AML-193 (cell line): ENCODE measurements at places on chromosomes 2 and 18.

- peak; percentile 81 for DNase-seq
Measured at GRCh38 chr18:46070815-46071652, 1.0 kb downstream of the PSTPIP2 start.

DNA sequence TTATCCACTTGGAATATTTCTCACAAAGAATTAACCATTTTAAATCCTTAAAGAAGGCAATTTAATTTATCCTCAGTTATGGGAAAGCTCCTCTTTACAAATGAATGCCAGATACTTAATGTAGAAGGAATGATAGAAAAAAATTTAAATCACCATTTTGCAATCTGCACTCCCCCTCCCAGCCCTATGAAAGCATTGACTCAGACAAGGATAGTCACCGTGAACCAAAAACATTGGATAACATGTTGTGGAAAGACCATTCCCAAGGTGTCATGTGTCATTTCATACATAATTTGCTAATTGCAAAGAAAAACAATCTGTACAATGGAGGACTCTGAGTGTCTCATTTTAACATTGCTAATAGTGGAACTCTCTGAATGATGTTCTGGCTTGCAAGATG lies 421.0 kb downstream of the TXNL1 start:
- no peak for DNase-seq

DNA sequence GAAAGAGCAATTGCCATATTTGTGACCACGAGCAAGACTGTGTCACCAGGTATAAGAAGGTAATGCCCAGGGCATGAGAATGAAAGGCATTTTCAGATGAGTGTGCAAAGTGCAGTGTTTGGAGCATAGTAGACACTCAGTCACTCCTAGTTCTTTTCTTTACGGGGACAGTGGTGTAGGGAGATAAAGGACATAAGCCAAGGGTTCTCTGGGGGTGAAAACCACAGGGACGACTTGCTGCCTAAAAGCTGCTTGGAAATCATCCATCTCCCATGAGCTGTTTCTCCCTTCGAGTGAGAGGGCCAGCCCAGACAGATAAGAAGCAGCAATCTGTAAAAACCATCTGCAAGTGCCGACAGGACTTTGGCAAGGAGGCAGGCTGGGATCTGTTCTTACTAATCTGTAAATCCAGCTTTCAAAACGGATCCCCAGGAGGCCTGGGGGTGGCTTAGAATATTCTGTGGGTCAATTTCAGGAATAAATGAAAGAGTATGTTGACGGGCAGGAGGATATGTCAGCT lies 221.6 kb downstream of the LPIN1 start:
- DNase-seq: no peak

DNA sequence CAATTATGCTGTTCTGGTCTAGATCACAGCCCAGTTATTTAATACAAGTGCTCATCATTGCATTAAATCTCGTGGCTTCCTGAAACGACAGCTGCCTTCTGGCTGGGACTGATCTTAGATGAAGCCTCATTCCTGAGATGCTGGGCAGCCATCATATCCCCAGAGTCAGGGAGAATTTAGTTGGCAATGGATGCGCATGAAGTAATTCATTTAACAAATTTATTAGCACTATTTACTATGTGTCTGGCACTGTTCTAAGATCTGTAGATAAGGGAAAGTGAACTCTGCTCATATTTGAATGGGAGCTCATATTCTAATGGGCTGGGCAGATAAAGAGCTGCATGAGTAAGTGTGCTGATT lies 244.7 kb downstream of the KCNS3 start:
- no peak for DNase-seq

- peak; percentile 57 for DNase-seq
Measured at GRCh38 chr2:109164739-109165221, 35.8 kb downstream of the SH3RF3 start.

- DNase-seq: no peak
Measured at GRCh38 chr2:61910603-61911002, 5.1 kb downstream of the COMMD1 start.

DNA sequence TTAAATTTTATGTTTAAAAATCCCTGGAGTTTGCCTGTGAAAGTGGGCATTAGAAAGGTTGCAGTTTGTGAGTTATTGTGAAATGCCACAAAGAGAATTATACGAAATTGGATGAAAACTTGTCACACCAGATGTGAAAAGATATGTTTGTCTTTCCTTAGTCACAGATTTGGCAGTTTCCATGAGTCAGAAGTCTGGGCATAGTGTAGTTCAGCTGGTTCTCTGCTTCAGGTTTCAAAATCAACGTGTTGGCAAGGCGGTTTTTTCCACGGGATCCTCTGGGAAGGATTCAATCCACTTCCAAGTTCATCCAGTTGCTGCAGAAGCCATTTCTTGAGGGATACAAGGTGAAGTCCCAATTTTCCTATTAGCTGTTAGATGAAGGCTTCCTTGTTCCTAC lies 658.0 kb upstream of the CDH2 start:
- no peak for DNase-seq

DNA sequence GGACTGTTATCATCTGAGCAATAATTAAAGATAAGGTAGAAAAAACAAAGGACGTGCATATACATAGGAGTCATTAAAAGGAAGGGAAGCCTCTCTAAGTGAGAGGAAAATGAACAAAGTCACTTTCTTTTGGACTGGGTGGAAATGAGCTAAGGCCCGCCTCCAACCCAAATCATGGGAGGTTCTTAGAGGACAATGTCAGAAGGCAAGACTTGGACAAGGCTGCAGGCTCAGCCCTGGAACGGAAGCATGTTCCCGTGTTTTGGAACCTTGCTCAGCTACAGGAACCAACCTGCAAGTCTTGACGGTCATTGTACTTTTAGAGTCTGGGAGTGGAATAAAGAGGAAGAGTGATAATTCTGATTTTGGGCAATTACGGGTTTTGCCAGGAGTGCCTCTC lies 59.4 kb upstream of the EPB41L3 start:
- no peak for DNase-seq

DNA sequence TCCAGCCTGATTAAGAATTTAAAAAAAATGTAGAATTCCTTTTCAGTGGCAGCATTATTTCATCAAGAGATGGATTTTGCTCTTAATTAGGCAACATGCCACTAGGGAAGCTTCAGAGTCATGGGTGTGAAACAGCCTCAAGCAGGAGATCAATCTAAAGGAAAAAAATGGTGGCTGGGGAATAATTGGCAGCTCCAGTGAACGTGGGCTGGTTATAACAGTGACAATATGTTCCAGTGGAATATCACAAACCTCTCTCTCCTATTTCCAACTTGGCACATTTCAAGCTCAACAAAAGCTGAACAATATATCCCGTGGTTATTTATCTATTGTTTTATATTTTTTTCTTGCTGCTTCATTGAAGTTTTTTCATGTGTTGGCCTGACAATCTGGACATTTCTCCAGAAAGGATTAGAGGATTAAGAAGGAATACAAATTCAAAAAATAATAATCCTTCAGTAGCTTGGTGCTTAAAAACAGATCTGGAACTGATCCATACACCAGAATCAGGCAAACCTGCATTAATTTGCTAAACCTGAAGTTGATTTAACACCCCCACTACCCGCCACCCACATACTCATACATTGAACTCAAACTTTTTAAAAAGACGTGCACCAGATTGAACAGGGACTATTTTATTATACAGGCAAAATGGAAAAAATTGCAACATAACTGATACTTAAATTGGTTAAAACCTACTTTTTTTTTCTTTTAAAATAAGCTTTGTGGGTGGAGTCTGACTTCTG lies 255.9 kb upstream of the SPRED2 start:
- DNase-seq: no peak

- DNase-seq: no peak
Measured at GRCh38 chr18:24065906-24066305, 51.4 kb downstream of the TTC39C start.

GRCh38 chr2:100813527-100813926 lies 6.4 kb upstream of the NPAS2 start:
- no peak for DNase-seq

DNA sequence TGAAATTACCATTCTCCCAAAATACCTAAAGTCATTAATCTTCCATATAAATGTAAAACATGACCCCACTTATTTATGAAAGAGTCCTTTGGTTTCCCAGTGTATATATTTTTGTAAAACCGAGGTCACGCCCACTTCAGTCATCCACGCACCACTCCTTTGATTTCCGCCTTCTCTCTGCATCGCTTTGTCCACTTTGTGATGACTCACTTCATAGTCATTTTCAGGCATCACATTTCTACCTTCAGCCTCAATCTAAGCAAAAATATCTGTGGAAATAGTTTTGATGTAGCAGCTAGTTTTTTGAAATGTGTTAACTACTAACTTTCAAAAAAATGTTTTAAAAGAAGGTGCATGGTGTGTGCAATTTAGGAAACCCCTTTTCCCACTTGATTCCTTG lies 793.5 kb upstream of the SOX11 start:
- DNase-seq: no peak

GRCh38 chr2:229416116-229416694 lies 145.1 kb upstream of the PID1 start:
- peak; percentile 95 for DNase-seq

GRCh38 chr18:54416436-54416835 lies 58.7 kb downstream of the C18orf54 start:
- no peak for DNase-seq

GRCh38 chr2:109195193-109196045 lies 66.4 kb downstream of the SH3RF3 start:
- DNase-seq: no peak
